ENCODE measurements at places on chromosomes 11 and 22. TPM values are rescaled to one million over a fixed set of nuclear protein-coding genes. Genes with fewer than 3 reads are reported as not detected.

Gene XKR3
- total RNA-seq: not detected

Gene SYT7
- 0.08 TPM for total RNA-seq

Gene PLA2G3
- not detected for total RNA-seq

Gene GAL3ST1
- total RNA-seq: not detected

Gene IL17REL
- total RNA-seq: not detected

DNA sequence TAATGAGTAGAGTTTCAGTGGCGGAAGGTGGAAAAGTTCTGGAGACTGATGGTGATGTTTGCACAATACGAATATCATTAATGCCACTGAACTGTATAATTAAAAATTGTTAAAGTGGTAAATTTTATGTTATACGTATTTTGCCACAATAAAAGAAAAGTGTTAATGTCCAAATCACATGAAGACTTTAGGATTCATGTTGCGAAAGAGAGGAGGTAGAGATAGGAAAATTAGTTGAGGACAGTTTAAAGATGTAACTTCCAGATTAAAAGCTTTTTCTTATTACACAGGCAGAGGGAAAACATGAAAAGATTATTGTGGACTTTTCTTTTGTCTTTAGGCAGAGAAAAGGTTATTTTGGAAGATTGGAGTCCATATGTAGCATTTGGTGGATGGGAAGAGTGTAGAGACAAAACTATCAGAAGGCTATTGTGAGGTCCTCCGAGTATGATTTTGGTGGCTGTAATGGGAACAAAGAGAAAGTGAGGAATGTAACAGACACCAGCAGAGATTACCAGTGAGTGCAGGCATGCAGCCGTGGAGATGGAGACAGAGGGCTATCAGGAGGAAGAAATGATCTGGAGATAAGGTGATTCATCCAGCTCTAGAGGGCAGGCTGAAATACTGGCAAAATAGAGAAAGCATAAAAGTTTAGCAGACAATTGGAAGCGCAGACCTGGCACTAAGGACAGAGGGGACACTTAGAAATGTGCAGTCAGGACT, 12.5 kb downstream of the VPS26B start:
- no peak for DNase-seq

DNA sequence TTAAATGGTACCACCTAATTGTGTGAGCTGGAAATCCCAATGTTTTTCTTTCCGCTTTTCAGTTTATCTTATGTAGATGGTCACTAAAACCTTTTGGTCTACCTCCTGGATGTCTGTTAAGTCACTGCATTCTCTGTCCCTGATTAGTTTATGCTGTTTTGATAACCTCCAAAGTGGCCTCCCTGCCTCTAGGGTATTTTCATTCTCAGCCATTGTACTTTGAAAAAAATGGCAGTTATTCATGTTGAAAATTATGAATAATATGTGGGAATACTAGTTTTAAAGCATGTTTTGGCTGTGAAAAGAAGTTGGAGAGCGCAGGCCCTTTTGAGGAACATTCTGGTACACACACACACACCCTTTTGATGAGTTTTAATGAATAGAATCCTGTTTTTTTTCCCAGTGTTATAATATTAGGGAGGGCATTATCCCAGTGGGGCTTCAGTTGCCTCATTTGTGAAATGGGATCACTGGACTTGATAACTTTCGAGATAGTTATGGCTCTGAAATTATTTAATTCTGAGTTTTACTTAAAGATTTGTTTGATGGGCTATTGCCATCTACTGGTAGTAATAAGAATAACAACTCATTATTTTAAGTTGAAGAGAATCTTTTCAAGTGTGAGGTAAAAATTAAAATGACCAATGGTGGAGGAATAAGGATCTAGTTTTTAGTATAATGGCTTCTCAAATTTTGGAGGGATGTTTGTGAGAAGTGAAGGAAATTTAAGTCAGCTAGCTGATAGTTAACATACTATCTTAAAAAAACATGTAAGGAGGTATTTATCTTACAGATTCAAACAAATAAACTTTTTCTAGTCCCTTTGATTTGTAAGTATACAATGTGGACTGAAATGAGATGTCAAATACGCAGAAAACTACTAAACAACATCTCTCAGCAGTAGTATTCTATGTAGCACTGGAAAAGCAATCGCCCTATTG, 3.9 kb downstream of the FDX1 start:
- peak; percentile 43 for DNase-seq

Gene POU2AF1
- 7.3 TPM for total RNA-seq

DNA sequence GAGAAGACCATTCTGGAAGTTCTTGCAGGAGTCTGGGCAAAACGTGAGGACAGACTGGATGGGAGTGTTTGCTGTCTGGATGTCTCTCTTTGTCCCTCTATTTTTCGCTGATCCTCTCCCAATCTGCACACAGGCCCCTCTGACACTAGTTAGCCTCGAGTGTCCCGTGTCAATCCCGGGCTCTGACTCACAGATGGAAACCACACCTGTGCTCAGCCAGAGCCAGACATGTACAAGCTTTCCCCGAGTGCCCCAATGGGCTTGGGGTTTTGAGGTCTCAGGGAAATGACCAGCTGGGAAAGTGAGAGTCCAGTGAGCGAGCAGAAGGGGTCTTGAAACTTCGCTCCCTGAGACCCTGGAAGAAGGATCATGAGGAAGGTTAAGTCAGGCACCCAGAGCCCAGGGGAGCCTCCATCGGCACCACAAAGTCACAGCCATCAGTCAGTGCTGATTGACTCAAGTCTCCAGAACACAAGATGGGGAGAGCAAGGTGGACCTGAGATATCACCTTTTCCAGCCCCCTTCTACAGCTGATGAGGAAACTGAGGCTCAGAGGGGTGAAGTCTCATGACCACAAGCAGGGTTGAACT, 13.9 kb downstream of the APOL2 start:
- DNase-seq: no peak

DNA sequence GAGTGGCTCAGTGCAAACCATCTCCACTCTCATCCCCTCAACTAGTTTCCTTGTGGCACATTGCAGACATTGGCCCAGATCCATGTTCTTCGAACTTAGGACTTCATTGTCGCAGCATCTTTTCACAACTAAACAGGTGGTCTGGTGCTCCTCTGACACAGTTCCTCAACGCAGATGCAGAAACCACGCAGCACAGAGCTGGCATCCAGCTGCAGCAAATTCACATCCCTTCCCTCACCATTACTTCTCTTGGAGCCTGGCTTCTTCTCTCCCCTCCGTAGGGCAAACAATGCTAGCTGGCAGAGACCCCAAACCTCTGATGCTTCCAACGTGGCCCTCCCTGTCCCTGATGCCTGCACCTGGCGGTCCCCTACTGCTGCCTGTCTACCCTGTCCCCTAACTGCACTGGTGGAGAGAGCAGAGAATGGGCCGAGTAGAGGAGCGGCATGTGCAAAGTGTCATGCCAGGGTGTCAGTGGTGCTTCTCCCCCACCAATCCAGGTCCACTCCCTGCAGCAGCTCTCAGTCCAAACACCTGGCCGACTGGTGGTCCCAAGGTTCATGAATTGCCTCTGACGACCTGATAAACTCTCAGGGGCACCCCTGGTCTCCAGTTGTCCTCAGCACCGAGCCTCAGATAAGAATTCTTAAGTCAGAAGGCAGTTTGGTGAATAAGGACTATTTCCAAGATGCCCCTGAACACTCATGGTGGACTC, 18.1 kb downstream of the TMPRSS13 start:
- no peak for DNase-seq
